Stimulated activated CD4-positive, alpha-beta T cell treated with anti-CD3 and anti-CD28 coated beads, Interleukin-2, amount 100 ng/mL, for 24 hours (primary cell): ENCODE measurements at places on chromosomes 4 and X.

GRCh38 chr4:189988877-189989431, 38.1 kb downstream of the FRG2 start:
- DNase-seq = no peak

DNA sequence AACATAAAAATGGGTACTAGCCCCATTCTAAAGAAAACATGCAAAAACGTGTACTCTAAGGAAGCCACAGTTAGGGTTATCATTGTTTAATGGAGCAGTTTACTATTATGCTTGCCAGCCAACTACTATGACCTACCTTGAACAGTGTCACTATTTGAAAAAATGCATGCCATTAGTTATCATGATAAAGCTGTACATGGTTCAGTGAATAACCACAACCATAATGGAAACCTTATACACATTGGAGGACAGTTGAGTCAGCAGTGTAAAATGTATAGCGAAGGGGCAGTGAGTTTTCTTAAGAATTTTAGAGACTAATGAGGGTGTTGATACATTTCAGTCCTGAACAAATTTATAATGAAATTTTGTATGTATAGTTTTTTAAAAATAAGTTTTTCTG, 381.9 kb downstream of the GRXCR1 start:
- no peak for DNase-seq

DNA sequence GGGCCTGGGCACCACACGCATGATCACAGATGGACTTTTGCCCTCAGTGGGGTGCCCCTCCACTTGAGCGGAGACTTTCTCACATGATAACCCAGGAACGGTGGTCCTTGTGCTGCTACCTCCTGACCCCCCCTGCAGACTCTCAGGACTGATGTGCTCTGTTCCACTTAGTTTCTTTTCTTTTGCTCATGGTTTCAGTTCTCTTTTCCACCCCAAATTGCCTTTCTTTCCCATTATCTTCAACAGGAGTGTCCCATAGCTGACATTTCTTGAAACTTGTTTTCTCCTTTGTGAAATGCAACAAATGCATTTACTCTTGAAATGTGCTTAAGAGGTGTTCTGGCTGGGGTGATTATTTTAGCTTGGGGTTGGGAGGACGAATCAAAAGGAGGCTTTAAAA, 9.0 kb downstream of the MPC1L start:
- no peak for DNase-seq

- no peak for DNase-seq
Observed at GRCh38 chr4:48329193-48329592, 12.1 kb upstream of the SLAIN2 start.

- no peak for DNase-seq
Observed at GRCh38 chrX:16771483-16772398, 14.5 kb upstream of the TXLNG start.
